GM04504 (cell line): ENCODE measurements at places on chromosomes 7 and 10.
A peak's percentile ranks its signal among the peaks of the same experiment; 100 is the strongest.

- DNase-seq, result no peak
Measured at GRCh38 chr10:106582291-106582690, 582.2 kb downstream of the SORCS1 start.

- DNase-seq, result peak; percentile 41
Measured at GRCh38 chr10:91313796-91314485, 93.5 kb downstream of the PCGF5 start.

GRCh38 chr10:2543142-2543886, 524.0 kb upstream of the PFKP start:
- DNase-seq, result no peak

DNA sequence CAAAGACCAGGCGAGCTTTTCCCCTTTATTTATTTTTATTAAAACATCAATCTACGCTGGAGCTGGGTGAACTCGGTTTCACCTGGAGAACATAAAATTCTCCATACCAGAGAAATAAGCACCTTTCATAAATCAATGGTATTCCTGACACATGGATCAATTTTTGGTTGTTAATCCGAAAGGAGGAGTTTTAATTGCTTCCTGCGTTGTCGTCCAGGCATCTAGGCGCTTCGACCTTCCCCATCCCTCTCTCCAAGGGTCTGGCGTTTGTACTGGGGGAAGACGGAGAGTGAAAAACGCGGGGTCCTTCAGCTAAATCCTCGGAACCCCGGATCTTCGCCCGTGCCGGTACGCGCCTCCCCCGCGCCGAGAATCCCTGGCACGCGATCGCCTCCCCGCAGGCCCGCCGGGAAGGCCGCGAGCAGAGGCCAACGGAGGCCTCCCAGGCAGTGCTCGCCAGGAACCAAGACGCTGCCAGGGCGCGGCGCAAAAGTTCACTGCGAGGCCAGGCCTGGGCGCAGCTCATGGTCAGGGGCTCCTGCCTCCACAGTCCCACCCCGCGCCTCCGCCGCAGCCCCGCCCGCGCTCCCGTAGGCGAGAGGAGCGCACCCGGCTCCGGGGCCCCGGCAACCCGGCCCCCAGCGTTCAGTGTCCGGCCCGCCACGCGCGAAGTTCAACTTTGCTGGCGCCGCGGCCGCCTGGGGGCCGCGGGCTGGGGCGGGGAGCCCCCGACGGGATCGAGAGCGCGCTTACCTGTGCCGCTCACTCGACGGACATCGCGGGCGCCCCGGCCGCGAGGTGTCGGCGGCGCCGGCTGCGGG, 8.3 kb upstream of the EBF3 start:
- no peak for DNase-seq

- peak; percentile 54 for DNase-seq
Measured at GRCh38 chr10:52308251-52309031, 5.6 kb upstream of the DKK1 start.

DNA sequence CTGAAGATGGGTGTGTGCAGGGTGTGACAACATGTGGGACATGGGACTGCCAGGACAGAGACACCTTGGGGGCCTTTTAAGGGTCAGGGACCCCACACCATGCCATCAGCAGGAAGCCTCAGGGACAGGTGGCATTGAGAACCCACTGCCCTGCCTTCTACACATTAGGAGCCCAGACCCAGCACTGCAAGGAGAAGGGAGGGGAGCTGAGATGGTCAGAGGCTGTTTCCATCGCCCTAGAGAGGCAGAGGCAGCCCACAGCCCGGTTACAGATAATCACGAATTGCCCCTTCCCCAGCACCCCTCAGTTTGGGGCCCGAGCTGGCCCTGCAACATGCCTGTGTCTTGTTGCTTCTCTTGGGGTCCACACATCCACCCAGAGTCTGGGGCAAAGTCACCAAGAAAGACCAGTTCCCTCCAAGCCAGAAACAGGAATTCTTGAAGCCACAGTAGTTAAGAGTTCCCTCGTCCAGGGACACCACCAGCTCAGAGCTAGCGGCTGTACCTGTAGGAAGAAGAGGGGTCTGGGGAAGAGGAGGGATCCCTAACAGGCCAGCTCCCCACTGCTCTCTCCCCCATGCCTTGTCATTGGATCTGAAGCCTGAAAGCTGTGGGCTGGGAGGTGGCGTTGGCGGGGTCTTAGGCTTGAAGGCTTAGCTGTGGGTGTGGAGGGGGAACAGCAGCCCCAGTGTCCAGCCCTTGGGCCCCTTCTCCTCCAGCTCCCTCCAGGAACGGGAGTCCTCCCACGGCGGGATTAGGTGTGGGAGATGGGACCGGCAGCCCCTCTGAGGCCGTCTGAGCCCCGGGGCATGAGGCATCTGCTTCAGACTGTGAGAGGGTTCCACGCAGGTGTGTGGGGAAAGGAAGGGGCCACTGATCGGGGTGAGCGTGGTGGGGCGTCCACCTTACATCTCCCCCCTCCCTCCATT, 44.8 kb upstream of the ELFN1 start:
- DNase-seq, result no peak

DNA sequence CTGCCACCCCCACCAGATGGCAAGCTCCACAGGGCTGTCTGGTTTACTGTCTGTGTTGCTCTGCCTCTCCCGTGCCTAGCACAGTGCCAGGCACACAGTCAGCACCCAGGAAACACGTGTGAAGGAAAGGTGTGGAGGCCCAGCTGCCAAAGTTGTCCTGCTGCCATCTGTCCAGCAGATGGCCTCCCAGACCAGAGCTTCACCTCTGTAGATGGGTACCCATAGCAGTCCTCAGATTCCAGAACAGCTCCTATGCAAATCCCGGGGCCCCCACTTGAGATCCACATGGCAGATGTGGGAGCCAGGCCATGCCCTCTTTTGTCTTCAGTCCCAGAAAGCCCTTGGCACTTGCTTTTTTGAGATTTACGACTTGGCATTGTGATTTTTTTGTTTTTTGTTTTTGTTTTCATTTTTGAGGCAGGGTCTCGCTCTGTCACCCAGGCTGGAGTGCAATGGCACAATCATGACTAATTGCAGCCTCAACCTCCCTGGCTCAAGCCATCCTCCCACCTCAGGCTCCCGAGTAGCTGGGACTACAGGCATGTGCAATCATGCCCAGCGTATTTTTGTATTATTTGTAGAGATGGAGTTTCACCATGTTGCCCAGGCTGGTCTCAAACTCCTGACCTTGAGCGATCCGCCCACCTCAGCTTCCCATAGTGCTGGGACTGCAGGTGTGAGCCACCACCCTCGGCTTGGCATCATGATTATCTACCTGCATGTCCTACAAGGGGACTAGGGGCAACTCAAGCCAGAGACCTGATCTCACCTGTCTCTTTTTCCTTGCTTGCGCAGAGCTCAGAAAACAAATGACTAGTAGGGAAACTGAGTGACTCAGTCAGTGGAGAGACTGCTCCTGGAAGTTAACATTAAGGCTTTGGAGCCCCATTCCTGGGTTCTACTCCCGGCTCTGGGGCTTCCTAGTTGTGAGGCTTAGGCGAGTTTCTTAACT, 16.9 kb upstream of the PALD1 start:
- no peak for DNase-seq

DNA sequence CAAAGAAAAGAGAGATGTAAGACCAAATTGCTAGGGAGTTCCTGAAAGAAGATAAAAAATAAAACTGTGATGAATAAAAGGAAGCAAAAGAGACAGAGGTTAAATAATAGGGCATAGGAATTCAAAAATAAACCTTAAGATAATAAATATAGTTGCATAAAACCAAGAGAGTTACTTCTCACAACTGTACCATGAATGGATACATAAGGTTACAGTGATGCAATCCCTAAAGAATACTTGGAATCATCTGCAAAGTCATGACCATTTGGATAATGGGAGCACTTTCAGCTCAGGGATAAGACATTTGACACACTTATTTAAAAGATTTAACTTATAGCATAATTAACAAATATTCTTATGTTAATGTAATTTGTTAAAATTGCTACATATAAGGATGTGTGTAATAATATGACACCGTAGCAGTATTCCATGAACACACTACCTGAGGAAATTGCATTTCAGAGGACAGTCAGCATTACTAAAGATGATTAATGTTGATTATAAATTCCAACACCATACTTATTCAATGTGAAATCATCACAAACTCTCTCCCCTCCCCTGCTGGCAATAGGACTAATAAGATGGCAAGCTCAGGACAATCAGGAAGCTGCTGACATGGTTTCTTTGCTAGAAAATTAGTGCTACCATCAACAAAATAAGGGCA, 202.1 kb upstream of the AKR1E2 start:
- DNase-seq, result no peak

GRCh38 chr7:100824499-100825214, 2.7 kb downstream of the EPHB4 start:
- DNase-seq, result no peak

DNA sequence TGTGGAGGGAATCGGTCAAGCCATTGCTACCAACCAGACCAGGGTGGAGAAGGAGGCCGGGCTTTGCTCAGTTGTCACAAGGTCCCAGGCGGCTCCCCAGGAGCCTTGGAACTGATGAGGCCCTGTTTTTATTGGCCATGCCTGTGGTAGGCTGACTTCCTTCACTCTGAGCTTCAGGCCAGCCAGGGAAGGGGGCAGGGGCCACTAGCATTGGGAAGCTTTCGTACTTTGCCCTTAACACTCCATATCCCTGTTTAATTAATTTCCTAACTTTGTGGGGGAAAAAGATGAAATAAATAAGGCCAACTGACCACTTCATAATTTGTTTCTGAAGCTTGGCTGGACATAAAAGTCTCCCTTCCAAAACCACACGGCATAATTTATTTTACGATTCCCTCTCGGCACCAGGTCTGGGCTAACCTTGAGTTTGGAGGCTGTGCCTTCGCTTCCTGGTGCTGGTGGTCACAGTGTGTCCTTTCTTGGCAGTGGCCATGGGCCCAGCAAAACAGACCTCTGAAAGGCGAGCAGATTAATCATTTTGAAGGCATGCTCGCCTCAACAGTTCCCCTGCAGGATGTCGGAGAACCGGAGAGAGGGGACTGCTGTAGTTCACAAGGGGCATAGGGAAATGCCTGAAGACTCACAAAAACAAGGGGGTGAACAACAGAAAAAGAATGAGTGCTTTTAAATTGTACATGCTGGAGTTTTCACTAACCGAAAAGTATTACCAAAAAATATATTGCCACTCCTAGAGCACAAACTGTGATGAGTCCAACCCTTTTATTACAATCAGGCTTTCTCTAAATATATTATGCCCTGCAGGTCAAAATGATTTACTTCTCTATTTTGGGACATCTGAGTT, 966.0 kb downstream of the LRMDA start:
- no peak for DNase-seq

- DNase-seq, result no peak
Measured at GRCh38 chr10:11331726-11332125, 279.7 kb downstream of the USP6NL start.

GRCh38 chr10:24156686-24157085, 52.3 kb upstream of the KIAA1217 start:
- no peak for DNase-seq

DNA sequence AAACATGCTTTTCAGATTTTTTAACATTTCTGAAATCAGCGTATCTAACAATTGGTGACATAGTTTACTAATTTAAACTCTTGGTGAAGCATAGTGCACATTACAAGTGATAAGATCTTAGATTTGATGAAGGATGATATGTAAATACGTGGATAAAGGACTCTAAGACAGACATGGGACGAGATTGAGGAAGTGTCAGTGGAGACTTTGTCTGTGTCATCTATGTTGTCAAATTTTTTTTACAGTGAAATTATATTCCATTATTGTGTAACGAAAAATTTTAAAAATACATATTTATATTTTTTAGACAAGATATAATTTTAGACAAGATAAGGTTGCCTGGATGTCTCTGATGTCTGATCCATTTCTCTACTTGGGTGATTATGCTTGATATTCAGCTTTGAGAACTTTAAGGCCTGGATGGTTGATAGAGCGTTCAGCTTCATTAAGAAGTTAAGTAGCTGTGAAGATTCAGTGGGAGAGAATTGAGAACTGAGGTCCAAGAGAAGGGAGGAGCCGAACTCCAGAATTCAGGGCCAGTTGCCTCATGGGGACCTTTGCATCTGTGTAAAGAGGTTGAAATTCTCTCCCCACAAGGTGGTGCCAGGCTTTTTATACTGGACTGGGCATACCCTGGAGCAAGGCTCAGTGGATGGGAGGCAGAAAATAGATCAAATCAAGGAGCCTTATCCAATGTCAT, 62.7 kb downstream of the KAT6B start:
- DNase-seq, result no peak

- no peak for DNase-seq
Measured at GRCh38 chr7:88205179-88205578, 14.7 kb downstream of the SRI start.

DNA sequence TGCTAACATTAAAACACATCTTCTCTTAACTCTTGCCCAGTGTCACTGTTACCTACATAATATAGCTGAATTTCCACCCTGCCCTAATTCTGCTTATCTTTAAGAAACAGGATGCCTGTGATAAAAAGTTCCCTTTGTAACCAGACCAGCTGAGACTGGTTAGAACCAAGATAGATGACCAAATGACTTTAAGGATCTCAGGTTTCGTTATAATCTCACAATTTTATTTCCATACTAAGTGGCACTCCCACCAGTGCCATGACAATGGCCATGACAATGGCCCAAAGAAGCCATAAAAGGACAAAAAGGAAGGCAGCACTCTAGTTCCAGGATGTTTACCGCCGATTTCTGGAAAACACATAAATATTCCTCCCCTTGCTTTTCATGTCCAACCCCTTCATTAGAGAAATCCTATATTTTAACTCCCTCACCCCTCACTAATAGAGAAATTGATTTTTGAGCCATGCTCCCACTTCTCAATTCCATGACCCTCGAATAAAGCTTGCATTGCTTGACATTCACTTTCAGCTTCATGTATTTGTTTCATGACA, 126.1 kb downstream of the ELAPOR2 start:
- no peak for DNase-seq

- DNase-seq, result no peak
Measured at GRCh38 chr7:13155188-13155587, 467.8 kb downstream of the ARL4A start.

GRCh38 chr7:45974540-45975360, 53.7 kb upstream of the IGFBP3 start:
- no peak for DNase-seq

DNA sequence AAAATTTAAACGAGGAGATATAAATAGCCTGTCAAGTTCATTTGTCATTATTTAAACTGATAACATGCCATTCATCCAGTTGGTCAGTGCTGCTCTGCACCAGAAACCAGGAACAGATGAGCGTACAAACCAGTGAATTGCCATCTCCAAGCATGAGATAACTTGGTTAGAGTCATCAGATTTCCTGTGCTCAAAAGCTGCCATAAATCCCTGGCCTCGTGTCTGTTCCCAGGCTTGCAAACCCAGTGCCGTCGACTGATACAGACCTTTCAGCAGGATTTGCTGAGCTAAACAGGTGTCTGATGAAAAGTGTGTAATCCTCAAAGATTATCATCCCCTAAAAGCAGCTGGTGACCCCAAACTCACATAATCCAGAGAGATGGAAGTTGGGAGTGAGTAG, 96.0 kb upstream of the SAMD8 start:
- no peak for DNase-seq

- no peak for DNase-seq
Measured at GRCh38 chr7:98210513-98211220, 572 bp upstream of the BHLHA15 start.

GRCh38 chr7:78563191-78563590, 764.6 kb downstream of the PHTF2 start:
- DNase-seq, result no peak

- DNase-seq, result no peak
Measured at GRCh38 chr10:87757685-87758084, 60.3 kb downstream of the ATAD1 start.
